ENCODE measurements at places on chromosomes 3 and 15.

DNA sequence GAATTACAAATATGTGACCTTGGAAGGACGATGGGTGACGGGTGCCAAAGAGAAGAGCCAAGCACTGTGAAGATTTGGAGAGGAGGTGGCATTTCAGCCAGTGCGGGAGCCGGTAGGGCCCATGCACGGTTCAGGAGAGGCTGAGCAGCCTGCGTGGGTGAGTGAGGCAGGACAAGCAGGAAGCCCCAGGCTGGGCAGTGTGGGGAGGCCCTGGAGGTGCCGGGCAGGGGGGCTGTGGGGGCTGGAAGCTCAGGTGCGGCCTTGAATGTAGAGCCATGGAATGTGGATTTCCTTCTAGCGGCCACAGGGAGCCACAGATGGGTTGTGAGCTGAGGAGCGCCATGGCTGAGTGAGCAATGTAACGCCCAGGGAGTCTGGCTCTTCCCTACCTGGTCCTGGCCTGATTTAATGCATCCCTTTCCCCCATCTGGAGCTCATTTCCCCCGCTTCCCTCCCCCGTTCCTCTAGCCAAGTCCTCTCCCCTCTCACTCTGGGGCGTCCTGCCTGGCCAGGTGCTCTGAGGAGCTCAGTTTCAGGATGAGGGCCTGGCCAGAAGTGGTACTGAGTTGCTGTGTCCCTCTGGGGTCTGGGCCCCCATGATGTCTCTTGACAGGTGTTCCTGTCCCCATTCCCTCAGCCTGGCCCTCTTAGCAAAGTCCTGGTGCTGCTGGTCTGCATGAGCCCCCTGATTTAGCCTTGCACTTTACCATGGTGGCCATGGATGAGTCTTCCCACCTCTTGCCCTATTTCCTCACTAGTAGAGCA, 41.8 kb upstream of the IQSEC1 start:
- DNase-seq = no peak

- DNase-seq = no peak
Observed at GRCh38 chr3:66823532-66823931, 174.6 kb upstream of the KBTBD8 start.

DNA sequence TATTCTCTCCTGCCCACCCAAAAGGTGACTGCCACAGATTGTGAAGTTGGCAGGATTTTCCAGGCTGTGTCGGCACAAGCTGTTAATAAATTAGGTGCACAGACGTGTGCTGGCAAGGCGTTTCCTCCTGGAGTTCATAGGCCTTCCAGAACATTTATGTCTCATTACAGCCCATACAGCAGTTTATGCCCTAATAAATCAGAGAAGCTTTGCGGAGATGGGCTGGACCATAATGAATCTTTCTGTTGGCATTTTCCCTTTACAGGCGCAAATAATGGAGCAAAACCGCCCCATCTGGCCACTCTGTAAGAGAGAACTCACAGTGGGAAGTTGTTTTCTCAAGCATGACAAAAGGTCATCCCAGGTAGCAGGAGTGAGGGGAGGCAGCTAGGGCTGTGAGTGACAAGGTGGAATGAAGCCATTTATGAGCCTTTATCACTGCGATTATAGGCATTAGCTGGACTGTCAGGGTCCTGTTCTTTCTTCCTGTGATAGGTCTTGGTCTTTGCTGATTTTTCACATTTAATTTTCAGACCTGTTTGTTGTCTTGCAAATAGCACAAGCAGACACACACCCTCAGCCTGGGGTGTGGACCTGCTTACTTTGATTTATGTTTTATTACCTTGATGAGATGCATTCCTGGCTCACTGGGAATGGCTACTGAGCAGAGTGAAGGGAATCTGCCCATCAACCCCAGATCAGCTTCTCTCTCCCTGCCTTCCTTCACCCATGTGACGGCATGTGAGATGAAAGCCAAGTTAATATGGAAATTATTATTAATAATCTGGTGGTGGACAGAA, 257.5 kb downstream of the LRTM1 start:
- peak; percentile 48 for DNase-seq

DNA sequence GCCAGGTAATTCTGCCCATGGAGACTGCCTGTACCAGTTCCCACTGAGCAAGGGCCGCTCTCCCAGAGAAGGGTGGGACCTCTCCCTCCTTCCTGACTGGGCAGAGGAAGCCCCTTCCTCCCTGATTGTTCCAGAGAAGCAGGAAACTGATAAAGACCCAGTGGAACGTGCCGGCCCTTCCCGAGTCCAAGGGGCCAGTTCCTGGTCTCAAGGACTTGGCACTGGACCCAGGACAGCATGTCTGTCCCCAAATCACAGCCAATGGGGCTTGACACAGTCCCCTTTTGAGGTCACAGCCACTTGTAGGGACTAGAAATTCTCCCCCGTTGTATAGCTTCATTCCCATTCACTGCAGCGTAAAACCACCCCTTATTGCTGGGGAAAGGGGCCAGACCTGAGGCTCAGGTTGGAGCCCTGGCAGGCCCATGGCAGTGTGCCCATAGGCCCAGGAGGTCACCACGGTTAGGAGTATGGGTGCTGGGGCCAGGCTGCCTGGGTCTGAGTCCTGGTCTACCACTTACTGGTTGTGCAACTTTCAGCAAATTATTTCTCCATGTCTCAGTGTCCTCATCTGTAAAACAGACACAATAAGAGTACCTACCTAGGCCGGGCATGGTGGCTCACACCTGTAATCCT, 18.1 kb downstream of the CSRNP1 start:
- DNase-seq = no peak

DNA sequence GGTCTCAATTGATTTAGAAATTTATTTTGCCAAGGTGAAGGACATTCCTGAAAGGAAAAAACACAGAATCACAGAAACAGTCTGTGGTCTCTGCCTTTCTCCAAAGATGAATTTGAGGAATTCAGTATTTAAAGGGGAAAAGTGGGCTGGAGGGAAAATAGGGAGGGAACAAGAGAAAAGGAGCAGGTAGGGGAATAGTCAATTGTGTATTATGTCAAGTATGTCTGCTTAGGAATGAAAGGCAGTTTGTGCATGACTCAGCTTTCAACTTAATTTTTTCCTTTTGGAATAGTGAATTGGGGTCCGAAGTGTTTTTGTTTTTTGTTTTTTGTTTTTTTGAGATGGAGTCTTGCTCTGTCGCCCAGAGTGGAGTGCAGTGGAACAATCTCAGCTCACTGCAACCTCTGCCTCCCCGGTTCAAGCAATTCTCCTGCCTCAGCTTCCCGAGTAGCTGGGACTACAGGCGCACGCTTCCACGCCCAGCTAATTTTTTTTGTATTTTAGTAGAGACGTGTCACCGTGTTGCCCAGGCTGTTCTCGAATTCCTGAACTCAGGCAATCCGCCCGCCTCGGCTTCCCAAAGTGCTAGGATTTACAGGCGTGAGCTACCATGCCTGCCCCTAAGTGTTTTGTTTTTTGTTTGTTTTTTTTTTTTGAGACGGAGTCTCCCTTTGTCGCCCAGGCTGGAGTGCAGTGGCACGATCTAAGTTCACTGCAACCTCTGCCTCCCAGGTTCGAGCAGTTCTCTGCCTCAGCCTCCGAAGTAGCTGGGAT, 74.1 kb upstream of the MAP4 start:
- DNase-seq = no peak

DNA sequence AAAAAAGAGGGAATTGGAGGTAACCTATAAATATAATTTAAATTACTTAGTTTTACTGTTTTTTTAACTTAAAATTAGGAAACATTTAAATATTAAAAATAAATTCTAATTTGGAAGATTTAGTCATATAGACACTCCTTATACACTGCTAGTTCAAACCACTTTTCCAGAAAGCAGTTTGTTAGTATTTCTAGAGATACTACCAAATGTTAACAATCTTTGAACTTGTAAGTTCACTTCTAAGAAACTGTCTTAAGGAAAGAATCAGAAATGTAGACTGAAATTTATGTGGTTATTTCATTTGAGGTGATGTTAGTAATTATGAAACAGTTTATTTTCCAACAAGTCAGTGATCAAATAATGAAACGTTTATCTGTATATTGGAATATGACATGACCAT, 22.7 kb downstream of the CTDSPL2 start:
- no peak for DNase-seq

GRCh38 chr3:70805061-70805889, 492.8 kb upstream of the MDFIC2 start:
- no peak for DNase-seq

DNA sequence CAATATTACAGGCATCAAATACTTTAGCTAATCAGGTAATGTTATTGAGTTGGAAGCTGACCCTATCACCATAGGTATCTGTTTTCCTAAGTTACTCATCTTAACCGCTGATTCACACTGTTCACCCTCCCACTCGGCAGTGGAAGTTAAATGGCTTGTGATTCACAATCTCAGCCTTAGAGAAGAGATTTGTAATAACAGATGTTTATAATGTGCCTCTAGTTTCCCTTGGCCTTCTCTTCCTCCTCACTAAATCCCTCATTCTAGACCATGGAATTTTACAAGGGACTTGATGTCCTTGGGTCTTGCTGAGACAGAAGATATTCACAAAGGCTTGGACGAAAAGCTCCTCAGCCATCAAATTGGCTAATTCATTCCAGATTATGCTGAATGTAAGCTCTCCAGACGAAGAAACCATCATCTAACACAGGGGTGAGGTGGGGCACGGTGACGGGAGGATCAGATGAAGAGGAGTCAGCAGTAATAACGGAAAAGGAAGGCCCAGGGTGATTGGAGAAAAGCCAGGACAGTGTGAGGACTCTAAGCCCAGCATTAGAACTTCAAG, 931.7 kb downstream of the MCTP2 start:
- no peak for DNase-seq

GRCh38 chr3:162521669-162522068, 1025.1 kb downstream of the OTOL1 start:
- no peak for DNase-seq

- no peak for DNase-seq
Observed at GRCh38 chr3:118810499-118811035, 224.1 kb downstream of the IGSF11 start.

- no peak for DNase-seq
Observed at GRCh38 chr3:62600033-62600432, 226.7 kb upstream of the FEZF2 start.

DNA sequence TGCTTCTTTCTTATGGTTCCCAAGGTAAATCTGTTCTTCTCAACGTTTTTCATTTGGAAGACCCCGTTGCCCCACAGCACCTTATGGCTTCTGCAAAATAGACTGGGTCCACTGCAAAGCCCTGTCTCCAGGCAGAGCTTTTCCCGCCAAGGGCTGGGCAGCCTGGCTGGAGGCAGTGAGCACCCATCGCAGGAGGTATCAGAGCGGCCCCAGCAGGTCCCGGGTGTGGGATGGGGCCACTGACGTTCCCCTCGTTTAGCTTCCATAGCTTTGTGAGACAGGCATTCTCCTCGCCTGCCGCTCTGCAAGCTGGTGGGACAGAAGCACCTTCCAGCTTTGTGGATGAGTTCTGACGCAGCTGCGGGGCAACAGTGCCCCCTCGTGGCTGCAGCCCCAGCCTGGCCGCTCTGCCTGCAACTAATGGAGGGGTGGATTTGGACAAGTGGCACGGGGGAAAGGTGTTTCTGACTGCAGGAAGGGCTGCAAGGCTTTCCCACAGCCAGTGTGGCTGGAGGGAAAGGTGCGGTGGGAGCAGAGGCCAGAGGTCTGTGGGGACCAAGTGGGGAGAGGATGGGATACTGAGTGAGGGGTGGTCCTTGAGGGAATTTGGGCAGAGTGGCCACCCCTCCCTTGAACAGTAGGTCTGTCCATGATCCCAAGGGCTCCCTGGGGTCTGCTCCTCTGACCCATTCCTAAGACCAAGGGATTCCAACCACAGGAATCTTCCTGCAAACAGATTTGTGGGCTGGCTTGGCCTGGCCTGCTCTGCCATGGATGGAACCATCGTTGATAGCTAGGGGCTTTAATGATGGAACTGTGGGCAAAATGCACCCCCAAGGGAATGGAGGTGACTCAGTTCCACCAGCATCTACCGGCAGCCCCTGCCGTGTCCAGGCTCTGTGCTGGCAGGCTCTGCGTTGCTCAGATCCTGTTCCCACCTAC, 99.4 kb downstream of the FBLN2 start:
- peak; percentile 95 for DNase-seq

DNA sequence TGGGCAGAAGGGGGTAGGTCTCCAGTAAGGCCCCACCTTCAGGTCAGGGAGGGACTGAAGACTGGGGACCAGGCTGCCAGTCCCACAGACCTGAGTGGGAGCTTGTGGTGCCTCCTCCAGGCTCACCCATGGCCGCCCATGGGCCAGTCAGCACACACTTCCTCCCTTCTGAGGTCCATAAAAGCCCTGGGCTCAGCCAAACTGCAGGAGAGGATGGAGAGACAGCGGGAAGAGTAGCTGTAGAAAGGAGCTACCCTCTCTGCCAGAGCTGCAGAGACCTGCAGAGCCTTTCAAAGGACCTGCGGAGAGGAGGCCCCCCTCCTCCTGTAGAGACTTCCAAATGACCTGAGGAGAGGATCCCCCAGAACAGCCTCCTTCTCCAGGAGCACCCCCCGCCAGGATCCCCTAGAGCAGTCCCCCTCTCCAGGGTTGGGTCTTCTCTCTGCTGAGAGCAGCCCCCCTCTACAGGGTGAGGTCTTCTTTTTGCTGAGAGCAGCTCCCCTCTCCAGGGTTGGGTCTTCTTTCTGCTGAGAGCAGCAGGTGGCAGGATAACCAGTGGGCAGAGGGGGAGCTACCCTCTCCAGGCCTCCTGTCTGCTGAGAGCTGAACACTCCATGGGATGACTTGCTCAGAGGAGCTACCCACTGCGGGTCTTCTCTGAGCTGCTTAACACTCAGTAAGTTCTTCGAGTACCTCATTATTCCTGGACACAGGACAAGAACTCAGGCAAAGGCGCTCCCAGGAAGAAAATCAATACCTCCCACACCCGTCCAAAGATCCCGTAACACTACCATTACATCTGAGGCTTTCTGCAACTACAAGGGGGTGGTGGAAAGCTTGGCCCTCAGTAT, 5.0 kb upstream of the SKIC8 start:
- no peak for DNase-seq

DNA sequence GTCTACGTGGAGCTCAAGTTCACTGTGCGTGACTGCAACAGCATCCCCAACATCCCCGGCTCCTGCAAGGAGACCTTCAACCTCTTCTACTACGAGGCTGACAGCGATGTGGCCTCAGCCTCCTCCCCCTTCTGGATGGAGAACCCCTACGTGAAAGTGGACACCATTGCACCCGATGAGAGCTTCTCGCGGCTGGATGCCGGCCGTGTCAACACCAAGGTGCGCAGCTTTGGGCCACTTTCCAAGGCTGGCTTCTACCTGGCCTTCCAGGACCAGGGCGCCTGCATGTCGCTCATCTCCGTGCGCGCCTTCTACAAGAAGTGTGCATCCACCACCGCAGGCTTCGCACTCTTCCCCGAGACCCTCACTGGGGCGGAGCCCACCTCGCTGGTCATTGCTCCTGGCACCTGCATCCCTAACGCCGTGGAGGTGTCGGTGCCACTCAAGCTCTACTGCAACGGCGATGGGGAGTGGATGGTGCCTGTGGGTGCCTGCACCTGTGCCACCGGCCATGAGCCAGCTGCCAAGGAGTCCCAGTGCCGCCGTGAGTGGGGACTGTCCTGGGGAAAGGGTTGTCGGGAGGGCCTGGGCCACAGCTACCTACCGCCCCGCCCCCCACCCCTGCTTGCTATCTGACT, 11.2 kb downstream of the EPHB3 start:
- no peak for DNase-seq

DNA sequence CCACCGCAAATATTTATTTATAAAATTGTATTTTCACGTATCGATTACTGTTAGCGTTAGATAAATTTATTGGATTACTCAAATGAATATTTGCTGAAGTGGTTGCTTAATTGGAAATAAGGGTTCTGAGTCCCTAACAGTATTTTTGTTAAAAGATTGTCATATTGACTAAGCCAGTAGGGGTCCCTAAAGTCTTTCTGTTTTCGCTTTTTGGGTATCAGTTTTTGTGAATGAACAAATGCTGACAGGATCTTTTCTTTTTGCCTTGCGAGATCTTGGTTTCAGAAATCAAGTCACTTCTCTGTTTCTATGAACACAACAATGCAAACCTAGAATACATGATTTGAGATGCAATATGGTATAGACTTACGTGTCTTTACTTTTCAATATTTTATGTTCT, 7.1 kb downstream of the RAD51 start:
- DNase-seq = no peak

All from H9 (cell line).